ENCODE measurements at places on chromosomes 6 and 20.

GRCh38 chr6:37008484-37009465 is 3.3 kb downstream of the FGD2 start:
- DNase-seq, result no peak

- no peak for DNase-seq
Measured at GRCh38 chr6:23522792-23523547, 603.0 kb upstream of the NRSN1 start.

DNA sequence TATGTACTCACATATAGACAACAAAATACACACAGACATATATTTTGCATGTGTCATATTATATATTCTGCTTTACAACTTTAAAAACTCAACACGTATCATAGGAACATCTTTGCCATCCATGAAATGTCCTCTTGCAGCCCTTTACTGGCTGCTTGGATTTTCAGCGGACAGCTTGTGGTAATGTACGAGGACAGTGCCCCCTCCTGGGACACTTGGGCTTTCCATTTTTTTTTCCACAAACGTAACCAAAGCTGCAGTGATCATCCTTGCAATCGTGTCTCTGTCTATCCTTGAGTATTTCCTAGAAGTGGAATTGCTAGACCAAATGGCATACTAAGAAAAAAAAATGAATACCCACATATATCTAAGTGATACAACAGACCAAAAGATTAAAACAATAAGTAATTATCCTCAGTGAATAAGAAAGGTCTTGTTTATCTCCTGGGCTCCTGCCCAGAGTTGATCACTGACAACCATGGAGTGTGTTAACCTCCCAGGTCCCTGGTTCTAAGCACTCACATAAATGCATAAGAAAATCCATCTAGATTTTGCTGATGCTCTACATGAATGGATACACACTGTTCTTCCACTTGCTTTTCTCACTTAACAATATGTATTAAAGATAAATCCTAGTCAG is 18.1 kb downstream of the BPI start:
- DNase-seq, result no peak

DNA sequence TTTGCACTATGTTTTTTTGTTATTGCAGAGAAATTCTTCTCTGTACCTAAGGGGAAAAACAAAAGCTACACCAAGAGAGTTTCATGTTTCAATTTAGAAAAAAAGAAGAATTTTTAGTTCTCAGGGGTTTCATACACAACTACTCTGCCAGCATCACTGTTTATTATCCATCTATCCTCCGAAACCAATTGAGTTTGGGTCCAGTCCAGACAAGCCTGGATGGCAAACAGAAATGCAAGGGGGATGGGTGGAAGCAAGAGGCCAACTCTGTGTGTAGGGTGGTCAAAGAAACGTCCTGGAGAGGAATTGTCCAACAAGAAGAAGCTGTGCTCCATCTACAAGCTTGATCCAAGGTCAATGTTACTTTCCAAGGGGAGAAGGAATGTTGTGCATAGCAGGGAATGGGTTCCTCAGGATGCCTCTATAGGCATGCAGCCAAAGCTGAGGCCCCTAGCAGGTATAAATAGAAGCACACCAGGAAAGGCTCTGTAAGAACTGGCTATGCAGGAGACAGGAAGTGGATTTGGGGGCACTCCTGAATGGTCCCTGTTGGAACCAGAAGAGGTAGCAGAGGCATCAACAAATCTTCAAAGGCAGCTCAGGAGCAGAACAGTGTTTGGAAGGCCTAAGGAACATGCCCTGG is 64.4 kb downstream of the FILIP1 start:
- no peak for DNase-seq

DNA sequence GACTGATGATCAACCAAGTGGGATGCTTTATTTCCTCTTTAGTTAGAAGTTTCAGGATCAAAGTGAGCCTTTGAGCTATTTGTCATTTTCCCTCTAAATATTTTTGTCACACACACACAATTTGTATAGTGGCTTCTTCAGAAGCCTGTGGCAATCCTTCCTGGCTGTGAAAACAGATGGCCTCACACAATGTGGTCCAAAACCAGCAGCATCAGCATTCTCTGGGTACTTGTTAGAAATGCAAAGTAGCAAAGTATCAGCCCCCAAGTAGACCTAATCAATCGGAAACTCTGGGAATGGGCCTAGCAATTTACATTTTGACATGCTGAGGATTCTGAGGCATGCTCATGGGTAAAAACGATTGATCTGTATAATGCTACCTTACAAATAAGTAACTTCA is 115.9 kb downstream of the PAX1 start:
- DNase-seq, result no peak

GRCh38 chr6:22737331-22737730 is 168.0 kb downstream of the HDGFL1 start:
- DNase-seq, result no peak

DNA sequence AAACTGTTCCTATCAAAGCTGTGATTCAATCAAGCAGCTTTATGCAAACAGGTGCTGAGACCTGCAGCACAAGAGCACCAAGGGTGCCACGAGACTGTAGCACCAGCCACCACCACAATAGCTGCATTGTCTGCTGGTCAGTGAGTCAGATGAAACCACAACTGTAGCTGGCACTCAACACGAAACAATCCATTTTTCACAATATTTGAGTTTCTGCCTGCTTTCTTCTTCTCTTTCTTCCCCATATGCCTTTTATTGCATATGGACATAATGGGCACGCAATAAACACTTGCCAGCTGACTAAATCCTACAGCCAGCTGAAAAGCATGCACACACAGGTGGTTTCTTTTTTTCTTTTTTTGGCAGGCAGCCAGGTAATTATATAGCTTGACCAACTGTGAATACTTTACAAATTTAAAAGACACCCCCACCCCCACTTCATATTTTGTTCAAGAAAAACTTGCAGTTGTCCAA is 16.6 kb downstream of the SLC2A12 start:
- DNase-seq, result no peak

DNA sequence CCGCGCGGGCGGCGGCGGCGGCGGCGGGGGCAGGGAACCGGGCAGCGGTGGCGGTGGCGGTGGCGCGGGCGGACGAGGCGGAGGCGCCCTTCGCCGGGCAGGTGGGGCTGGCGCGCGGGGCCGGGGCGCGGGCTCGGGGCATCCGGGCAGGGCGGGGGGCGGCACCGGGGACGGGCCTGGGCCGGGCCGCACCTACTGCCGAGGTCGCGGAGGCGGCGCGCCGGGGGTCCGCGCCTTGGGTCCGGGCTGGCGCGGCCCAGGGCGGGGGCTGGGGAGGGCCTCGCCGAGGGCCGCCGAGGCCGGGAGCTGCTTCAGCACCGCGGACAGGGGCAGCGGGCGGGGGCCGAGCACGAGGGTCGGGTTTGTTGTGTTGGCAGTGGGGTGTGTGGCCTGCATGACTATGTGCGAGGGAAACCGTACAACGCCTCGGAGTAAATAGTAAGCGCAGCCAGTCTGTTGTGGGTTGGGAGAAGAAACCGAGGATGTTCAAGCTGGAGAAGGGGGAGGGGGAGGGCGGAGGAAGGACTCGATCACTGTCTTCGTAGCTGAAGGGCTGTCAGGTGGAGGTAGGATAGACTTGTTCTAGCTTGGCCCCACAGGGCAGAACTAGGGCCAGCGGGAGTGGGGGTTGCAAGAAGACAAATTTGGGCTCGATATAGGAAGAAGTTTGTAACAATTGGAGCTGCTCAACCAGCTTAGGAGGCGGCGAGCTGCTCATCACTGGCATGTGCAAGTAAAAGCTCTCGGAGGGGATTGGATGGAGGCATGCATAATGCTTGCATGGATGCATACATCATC is 593 bp downstream of the MMP24 start:
- peak; percentile 28 for DNase-seq

DNA sequence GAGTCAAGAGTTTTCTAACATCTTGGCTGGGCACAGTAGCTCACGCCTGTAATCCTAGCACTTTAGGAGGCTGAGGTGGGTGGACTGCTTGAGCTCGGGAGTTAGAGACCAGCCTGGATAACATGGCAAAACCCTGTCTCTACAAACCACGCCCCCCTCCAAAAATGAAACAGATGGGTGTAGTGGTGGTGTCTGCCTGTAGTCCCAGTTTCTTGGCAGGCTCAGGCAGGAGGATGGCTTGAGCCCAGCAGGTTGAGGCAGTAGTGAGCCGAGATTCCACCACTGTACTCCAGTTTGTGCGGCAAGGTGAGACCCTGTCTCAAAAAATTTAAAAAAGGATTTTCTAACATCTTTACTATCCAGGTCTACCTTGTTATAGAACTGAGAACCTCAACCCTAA is 22.0 kb downstream of the FAM8A1 start:
- no peak for DNase-seq

- DNase-seq, result no peak
Measured at GRCh38 chr6:80637312-80637711, 530.8 kb downstream of the BCKDHB start.

DNA sequence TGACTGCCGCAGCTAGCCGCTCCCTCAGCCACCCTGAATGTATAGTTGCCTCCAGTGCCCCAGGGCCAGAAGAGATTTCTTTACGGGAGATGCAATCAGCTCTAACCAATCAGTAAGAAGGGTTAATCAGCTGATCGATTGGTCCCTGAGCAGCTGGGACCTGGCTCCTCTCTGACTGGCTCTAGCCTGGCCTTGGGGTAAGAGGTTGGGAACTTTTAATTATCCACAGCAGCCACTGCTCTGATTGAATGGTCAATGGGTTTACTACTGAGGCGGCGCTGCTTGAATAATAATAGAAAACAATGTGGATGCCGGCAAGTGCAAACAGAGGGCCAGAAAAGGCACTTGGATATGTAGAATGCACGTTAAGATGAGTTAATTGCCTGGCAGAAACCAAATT is 99.8 kb downstream of the TFAP2A start:
- DNase-seq, result no peak

DNA sequence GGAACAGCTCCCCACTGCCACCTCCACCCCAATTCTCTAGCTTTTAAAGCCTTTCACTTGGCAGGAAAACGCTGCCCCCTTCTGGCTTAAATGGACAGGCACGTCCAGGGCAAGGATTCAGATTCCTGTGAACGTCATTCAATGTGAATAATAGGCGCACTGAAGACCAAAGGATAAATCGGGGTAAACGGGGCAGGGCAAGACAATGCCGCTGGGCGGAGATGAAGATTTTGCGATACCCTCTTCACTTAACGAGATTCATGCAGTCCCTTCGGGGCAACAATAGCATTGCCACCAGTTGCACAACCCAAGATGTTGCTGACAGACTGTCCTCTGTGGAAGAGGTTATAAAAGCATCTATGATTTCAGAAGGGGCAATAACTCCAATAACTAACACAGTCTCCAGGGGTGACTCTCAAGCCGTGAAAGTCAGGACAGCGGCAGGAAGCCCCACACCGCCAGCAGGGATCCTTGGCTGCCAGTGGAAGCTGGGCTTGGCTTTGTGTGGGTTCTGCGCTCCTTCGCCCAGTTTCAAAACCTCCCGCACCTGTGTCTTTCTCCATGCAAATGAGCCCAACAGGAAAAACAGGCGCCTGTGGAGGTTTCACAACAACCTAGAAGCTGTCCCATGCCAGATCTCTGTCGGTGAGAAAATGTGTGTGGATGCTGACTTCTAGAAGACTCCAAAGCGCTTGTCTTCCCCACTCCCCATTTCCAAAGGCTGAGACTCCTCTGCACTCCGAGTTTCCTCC is 291.8 kb downstream of the BMP7 start:
- no peak for DNase-seq

DNA sequence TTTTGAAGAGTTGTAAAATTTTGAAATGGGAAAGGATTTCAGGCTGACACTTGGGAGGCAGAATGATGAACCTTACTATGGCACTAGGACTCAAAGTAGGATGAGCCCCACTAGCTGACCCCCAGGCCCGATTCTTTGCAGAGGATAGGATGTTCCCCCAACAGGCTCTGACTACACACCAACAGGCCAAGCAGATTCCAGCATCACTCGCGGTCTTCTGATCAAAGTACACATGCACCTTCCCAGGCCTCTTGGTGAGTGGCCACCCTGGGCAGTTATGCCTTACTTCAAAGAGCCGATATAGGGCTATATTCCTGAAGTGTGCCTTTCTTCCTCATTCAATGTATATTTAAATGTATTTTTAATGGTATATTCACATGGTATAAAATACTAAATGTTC is 117.6 kb upstream of the TMEM181 start:
- no peak for DNase-seq

DNA sequence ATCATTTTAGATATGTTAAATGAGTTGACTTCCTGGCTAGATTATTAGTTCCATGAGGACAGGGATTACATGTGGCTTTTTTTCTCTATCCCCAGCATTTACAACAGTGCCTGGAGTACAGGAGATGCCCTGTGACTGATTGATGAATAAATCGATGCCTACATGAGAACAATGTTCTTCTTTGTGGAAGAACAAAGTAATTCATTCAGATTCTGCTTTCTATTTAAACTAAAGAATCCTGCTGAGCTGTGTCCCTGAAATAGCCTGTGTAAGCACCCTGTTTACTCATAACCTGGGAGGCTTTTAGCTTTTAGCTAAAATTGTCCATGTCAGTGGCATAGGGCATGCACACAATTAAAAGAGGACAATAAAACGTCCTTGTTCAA is 125.1 kb upstream of the BTBD3 start:
- DNase-seq, result no peak

DNA sequence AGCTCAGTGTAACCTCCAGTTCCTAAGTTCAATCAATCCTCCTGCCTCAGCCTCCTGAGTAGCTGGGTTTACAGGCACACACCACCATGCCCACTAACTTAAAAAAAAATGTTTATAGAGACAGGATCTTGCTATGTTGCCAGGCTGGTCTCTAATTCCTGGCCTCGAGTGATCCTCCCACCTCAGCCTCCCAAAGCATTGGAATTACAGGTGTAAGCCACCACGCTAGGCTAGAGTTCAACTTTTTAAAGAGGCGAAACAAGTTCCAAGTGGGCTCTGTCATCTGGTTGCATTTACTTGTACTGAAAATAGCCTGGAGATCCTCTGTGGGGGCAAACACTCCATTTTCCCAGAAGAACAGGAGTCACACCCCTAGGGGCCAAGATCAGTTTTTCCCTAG is 100.7 kb upstream of the RIPOR2 start:
- no peak for DNase-seq

- no peak for DNase-seq
Measured at GRCh38 chr20:52577696-52578095, 386.1 kb upstream of the ZFP64 start.

GRCh38 chr6:57265755-57266221 is 43.7 kb upstream of the RAB23 start:
- DNase-seq, result no peak
